NCI-H526 (cell line): ENCODE measurements at places on chromosomes 7 and 10.

DNA sequence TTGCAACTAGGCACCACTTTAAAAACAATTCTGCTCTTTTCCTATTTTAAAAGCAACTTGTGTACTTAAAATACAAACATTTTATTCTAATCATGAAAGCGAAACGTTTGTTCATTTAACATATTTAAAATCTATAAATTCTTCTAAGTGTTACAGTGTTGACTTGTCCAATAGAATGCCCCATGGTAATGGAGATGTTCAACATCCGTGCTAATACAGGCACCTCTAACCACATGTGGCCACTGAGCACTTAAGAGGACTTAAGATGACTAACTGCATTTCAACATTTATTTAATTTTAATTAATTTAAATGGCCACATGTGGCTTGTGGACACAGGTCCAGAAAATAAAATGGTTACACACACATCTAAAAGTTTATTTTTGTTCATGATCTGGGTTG lies 115.1 kb downstream of the TPK1 start:
- no peak for DNase-seq

DNA sequence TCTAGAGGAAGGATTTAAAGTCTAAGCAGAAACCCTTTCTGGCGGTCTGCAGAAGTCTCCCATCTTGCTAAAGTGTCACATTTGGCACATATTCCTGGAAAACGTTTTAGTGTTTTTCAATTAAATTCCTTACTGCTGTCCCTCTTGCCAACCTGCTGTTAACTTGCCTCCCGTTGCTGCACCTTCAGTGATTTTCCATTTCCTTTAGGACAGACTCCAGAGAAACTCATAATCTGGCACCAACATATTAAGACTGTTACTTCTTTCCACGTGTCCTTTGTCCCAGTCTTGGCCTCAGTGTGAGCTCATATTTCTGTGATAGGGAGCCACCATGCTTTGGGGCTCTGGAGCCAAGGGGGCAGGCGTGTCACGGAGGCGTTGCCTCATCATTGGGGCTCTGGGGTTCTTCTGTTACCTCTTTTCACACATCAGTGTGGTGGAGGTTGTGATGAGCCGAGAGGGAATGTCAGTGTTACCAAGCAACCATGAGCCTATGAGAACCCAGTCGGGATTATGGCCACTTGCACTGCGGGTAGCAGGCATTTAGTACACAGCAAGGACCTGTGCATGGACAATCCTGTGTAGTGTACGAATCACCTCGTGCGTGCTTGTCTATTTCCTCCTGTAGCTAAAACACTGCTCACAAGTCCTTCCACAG lies 26.0 kb upstream of the ZNF32 start:
- DNase-seq: no peak

DNA sequence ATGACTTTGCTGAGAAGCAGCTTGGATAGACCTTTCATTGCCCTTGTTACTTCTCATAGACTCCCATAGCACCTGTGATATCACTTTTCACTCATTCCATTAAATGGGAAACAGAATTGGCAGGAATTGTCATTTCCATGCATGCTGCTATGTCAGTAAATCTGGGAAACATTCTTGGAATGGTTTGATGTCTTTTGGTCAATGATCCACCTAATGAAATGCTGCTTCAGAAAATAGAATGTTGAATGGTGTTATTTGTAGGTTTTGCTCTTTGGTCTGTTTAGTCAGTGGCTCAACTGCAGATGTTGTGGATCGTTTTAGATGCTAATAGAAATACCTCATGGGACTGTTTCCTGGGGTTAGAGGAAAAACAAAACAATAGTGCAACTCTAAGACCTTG lies 127.8 kb downstream of the PLPP4 start:
- DNase-seq: no peak

- peak; percentile 44 for DNase-seq
Measured at GRCh38 chr10:97278491-97278989, 13.9 kb downstream of the ARHGAP19 start.

DNA sequence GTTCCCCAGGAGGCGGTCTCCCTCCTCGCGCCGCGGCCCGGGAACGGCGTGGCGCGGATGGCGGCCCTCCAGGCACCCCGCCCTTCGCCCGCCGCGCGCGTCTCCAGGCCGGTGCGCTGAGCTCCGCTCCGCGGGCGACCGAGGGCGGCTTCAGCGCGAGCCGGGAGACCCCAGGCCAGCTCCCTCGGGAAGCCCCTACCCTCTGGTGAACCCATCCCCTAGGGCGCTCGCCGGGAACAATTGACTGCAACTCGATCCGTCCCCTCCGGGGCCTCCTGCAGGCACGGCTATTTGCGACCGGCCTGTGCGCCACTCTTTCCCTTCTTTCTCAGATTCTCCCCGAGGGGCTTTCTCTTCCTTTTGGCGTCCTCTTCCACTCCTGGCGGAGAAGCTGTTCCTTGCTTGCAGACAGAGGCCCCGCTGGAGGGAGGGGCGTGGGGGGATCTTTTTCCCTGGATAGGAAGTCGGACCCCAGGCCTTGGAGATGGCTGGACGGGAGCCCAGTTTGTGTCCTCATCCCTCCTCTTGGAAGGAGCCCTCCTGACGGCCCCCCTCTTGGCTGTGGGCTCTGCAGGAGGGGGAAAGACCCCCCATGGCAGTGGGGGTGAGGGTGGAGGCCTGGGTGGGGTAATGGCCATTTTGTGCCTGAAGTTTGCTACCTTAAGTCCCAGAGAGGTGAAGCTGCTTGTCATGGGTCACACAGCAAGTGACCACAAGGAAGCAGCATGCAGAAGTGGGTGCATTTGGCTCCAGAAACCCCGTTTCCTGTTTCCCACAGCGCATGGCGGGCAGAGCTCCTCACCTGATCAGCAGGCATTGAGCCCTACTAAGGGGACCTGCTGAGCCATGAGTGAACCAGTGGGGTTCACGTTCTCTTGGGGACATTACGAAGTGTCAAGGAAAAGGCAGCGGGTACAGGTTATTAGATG lies 171.2 kb upstream of the TNRC18 start:
- peak; percentile 63 for DNase-seq

GRCh38 chr10:76558996-76559891 lies 1078.4 kb downstream of the KCNMA1 start:
- DNase-seq: no peak

DNA sequence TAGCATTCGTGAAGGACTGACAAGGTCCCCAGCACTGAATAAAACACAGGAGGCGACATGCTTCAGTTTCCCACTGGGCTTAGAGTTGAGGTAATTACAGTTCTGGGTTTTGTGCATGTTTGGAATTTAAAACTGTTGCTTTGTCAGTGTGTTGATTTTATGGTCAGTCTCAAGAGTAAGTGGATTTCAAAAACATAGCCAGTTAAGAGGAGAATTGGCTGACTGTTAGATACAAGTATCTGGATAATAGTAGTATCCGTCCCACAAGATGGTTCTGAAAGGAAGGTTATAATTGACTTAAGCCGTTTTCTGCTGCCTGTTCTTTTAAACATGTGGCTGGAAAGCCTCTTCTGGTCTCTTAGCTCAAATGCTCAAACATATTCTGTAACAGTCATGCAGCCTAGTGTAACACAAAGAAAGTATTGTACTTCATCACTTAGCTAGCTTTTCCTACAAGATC lies 170.9 kb downstream of the POLR1F start:
- DNase-seq: no peak

- DNase-seq: no peak
Measured at GRCh38 chr10:46096909-46097575, 51.0 kb upstream of the MSMB start.

- DNase-seq: no peak
Measured at GRCh38 chr7:142954680-142955268, 7.4 kb downstream of the KEL start.

- DNase-seq: no peak
Measured at GRCh38 chr10:6173203-6173602, 29.5 kb upstream of the PFKFB3 start.

GRCh38 chr7:55515569-55516279 lies 56.6 kb downstream of the VOPP1 start:
- no peak for DNase-seq

GRCh38 chr10:83182076-83182475 lies 957.2 kb upstream of the GHITM start:
- no peak for DNase-seq

DNA sequence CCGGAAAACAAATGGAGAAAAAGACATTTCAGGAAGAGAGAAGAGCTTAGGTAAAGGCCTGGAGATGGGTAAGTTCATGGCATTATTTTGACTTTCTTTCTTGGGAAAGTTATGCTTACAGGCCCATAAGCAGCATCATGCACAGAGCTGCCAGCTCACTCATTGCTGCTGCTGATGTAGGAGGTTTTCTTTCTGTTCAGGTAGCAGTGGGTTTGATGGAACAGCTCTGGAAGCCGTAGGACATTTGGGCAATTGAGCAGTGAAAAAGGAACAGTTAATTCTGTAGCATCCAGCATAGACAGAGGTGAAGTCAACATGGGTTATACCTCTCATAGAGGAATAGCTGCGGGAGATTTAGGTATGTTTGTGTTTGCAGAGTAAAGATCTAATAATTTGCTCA lies 3.3 kb downstream of the CHN2 start:
- DNase-seq: peak; percentile 85

GRCh38 chr10:60155943-60156683 lies 233.6 kb downstream of the ANK3 start:
- no peak for DNase-seq

GRCh38 chr7:24971333-24972165 lies 8.4 kb downstream of the OSBPL3 start:
- DNase-seq: no peak

GRCh38 chr10:42754155-42755027 lies 28.2 kb upstream of the BMS1 start:
- DNase-seq: no peak

- DNase-seq: peak; percentile 57
Measured at GRCh38 chr10:76301950-76302349, 870.5 kb downstream of the LRMDA start.

GRCh38 chr10:92655426-92655825 lies 34.3 kb upstream of the HHEX start:
- no peak for DNase-seq

DNA sequence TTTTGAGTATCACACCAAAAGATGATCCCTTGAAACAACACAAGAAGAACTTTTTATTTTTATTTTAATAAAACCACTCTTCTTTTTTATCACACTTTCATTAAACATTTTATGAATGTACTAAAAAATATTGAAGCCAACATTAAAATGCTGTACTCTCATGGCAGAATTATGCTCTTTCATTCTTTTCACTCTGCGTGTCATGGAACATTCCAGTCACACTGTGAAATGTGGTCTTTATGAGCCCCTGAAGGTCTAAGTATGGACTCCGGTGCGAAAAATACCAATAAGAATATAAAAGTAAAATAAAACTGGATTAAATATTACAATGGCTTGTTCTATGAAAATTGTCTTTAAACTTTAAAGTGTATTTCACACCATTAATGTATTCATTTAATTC lies 148.4 kb downstream of the TMEM26 start:
- DNase-seq: no peak

GRCh38 chr7:47329320-47329926 lies 252.5 kb downstream of the TNS3 start:
- no peak for DNase-seq

GRCh38 chr10:77296534-77297392 lies 340.8 kb downstream of the KCNMA1 start:
- DNase-seq: no peak

- no peak for DNase-seq
Measured at GRCh38 chr7:117350027-117350426, 27.2 kb upstream of the WNT2 start.

DNA sequence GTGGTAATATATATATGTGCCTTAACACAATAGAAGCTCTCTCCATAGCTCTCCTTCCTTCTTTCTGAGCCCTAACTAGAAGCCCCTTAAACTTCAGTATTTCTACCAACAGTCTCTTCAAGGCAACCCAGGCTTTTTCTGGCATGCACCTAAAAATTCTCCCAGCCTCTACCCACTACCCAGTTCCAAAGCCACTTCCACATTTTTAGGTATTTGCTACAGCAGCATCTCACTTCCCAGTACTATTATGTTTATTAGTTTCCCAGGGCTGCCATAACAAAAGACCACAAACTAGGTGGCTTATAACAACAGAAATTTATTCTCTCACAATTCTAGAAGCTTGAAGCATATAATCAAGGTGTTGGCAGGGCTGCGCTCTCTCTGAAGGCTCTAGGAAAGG lies 15.7 kb upstream of the TNKS2 start:
- no peak for DNase-seq

- DNase-seq: no peak
Measured at GRCh38 chr7:106281127-106281526, 3.7 kb downstream of the NAMPT start.

DNA sequence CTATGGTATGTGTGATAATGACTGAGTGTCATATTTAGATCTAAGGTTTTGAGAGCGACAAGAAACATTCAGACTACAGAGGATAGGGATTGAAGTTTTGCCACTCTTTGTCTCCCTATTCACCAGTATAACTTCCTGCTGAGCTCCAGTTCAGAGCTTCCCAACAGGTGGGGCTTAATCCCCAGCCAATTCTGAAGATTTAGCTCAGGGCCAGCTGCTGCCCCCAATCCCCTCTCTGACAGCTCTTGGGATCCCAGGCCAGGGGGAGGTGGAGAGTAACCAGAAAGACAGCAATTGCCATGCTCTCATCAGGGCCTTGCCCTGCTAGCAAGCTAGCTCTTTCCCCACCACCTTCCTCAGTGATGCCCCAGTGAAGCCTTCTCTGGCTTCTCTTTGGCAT lies 57.8 kb downstream of the TRIL start:
- DNase-seq: no peak

DNA sequence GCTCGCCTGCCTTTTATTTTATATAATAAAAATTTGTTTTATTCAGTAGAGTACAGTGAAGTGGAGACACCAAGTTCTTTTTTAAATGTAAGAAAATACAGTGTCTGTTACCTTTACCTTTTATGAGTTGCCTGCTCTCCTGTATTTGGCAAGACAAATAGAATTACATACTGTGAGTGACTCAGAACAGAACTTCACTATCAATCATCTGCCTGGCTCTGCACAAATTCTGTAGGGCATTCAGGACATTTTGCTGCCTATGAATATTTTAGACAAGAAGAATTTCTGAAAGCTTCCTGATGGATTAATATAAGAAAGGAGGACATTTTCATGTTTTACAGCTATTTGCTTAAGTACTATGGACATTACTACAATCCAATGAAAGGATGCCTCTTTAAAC lies 135.4 kb upstream of the PHF14 start:
- no peak for DNase-seq

- no peak for DNase-seq
Measured at GRCh38 chr7:132575982-132576720, at the start of gene PLXNA4. Gene PLXNA4 (minus strand): TSS chr7:132576470. CDS start chr7:132508693, 67,777 bp downstream.

GRCh38 chr10:51878695-51879094 lies 179.3 kb upstream of the CSTF2T start:
- no peak for DNase-seq

- no peak for DNase-seq
Measured at GRCh38 chr10:33315891-33316290, 18.6 kb downstream of the NRP1 start.

- DNase-seq: no peak
Measured at GRCh38 chr10:119087271-119087882, 6.8 kb upstream of the EIF3A start.

GRCh38 chr10:95394161-95394880 lies 103.5 kb upstream of the PDLIM1 start:
- DNase-seq: no peak

GRCh38 chr10:71797533-71798307 lies 24.4 kb upstream of the VSIR start:
- DNase-seq: no peak
